ENCODE measurements at places on chromosomes 2 and 18.
A peak's percentile ranks its signal among the peaks of the same experiment; 100 is the strongest.

DNA sequence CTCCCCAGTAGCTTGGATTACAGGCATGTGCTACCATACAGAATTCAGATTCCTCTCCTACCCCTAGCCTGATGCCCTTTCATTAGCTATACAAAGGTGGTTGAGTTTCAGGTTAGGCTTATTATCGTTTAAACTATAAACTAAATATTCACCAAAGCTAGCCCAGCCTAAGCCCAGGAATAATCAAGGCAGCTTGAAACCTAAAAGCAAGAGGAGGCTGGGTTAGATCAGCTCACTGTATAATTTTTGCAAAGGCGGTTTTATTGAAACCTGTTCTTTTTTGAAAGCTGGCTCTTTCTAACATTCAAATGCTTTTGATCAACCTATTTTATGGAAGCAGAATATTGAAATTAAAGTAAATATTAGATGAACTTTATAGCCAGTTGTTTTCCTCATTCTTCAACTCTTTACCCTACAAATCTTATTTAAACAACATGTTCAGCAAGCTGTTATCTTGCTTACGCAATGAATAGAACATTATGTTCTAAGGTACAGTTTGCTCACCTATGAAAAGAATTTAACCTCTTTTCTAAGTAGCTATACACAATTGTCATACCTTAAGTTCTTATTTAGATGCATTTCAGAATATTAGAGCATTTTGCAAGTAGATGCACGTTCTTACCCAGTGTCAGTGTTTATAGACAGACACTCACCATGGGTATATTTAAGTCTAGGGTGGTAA lies 241.6 kb downstream of the NEDD4L start:
- DNase-seq = no peak

GRCh38 chr2:23356711-23357110 lies 28.3 kb upstream of the KLHL29 start:
- no peak for DNase-seq

DNA sequence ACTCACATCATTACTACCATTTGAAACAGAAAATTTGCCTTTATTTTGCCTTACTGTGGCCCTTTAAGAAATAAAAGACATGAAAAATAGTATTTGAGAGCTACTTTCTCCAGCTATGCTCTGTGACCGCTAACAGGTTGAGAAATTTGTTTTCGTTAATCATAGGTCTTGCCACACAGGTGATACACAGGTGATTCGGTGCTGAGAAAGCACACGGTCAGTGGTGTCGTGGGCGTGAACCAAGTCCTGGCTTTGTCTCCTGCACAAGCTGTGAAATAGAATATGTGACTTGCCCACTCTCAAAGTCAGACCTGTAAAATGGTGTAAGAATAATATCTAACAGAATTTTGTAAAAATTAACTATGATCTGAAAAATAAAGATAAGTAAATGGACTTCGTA lies 155.3 kb upstream of the SLC39A10 start:
- DNase-seq = no peak

GRCh38 chr2:190162851-190163250 lies 100.3 kb upstream of the MSTN start:
- DNase-seq = no peak

- no peak for DNase-seq
These were observed 26.2 kb upstream of the PMAIP1 start for GRCh38 chr18:59873641-59874040.

DNA sequence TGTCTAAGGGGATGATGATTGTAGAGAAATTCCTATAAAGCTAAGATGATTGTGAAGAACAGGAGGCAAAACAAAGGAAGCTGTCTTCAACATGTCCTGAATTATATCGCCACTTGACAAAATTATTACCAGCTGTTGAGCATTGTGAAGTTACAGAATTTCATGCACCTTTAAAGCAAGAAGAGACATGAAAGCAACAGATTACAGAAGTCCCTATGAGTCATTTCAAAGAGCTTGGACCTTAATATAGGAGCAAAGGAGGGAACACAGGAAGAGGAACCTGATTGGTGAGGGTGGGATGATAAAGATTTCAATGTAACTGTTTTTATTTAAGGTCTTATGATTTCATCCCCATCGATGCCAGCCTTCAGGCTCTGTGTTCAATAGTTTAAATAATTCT lies 526.9 kb upstream of the HNMT start:
- no peak for DNase-seq

GRCh38 chr2:169091761-169092519 lies 22.6 kb downstream of the DHRS9 start:
- peak; percentile 83 for DNase-seq

DNA sequence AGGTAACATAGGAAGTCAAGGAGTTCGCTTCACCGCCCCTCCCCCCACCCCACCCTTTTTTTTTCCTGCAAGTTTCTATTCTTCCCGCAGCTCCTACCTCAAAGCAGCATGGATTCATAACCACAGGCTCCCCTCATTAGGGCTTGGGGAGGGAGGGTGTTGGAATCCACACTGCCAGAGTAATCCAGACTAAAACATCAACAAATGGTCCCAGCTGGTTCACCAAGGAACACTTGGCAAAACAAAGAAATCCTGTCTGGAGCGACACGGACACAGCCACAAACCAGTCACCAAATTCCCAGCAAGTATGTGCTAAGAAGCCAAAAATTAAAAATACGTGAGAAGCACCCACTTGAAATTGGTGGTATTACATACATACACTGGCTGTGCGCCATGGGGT lies 106.9 kb upstream of the PPP1CB start:
- DNase-seq = no peak

DNA sequence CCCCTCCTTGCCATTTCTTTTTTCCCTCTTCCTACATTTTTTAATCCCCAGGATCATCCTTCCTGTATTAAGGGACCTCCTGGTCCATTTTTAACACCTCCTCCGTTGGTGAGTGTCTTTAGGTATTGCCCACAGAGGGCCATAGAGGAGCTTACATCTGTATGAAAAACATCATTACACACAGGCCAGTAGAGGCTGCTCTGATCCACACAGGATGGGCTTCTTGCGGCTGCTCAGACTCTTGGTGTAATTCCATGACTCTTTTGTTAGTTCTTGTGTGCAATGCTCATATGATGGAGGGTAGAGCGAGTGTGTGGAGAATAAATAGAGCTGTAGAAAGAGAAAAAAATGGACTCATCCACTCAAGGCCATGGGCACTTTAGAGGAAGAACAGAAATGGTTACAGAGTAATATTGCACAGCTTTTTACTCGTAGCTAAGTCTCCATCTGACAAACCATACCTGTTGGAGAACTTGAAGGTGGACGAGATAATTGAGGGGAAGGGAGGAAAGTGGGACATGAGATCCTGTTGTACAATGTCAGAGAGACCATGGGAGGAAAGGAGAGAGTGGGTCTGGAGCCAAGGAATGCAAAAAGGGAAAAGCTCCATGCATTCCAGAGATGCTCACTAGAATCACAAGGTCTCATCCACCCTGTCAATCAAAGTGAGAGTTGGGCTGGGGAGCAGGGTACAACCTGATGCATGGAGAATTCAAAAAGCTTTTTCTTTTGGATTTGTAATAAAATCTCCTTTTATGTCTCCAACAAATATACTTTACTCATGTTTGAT lies 129.7 kb upstream of the TNP1 start:
- no peak for DNase-seq

GRCh38 chr2:28345619-28346018 lies 47.0 kb upstream of the FOSL2 start:
- no peak for DNase-seq

GRCh38 chr2:29657674-29658073 lies 263.7 kb downstream of the ALK start:
- no peak for DNase-seq

- DNase-seq = no peak
These were observed 7.3 kb downstream of the EMX1 start for GRCh38 chr2:72924353-72925240.

- DNase-seq = no peak
These were observed 25.5 kb downstream of the MRPL35 start for GRCh38 chr2:86224645-86225355.

GRCh38 chr2:127637236-127637630 lies 8.7 kb upstream of the GPR17 start:
- DNase-seq = no peak

GRCh38 chr2:238845583-238846377 lies 2.1 kb upstream of the TWIST2 start:
- DNase-seq = no peak

GRCh38 chr18:3172097-3172496 lies 47.7 kb downstream of the MYOM1 start:
- no peak for DNase-seq

- peak; percentile 98 for DNase-seq
These were observed at the start of gene MCM6 for GRCh38 chr2:135876066-135876711. MCM6 (minus strand) TSS chr2:135876443; CDS start chr2:135876365, 78 bp downstream.

DNA sequence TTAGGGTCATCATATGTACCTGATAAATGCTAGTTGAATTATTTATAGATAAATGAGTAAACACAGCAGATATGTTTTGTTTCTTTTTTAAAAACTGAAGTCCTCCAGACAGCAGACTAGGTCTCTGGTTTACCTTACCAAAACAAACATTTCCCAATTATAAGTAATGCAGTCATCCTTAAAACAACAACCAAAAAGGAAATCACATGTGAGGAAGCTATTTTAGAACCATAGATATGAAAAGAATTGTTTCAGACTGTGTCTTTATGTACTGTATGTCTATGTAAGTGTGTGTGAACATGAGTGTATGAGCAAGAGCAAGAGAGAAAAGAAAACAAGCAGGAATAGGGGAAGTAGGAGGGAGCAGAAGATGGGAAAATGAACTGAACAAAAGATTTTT lies 441.0 kb downstream of the CPS1 start:
- DNase-seq = no peak

DNA sequence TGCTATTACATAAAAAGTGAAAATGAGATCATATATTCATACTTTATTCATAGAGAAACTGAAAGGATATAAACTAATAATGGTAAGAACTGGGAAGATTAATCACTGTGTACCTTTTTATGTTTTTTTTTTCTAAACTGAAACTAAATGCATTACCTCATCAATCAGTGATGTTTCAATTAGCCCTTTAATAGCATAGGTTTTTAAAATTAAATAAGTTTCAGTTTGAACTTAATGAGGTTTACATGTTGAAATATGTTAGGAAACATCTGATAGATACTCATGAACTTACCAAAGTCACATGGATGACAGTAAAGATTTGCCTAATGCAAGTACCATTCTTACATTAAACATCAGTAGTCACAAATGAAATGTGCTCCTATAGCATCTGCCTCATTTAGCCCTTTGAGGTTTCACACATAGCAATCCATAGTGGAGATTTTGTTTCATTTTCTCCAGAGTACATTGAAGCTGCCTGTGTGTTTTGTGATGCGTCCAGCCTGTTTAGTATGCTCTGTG lies 8.9 kb downstream of the MAPRE2 start:
- no peak for DNase-seq

- DNase-seq = no peak
These were observed 70.5 kb upstream of the PPP1CB start for GRCh38 chr2:28681158-28681571.

- no peak for DNase-seq
These were observed 326.2 kb downstream of the NYAP2 start for GRCh38 chr2:225725726-225726125.

DNA sequence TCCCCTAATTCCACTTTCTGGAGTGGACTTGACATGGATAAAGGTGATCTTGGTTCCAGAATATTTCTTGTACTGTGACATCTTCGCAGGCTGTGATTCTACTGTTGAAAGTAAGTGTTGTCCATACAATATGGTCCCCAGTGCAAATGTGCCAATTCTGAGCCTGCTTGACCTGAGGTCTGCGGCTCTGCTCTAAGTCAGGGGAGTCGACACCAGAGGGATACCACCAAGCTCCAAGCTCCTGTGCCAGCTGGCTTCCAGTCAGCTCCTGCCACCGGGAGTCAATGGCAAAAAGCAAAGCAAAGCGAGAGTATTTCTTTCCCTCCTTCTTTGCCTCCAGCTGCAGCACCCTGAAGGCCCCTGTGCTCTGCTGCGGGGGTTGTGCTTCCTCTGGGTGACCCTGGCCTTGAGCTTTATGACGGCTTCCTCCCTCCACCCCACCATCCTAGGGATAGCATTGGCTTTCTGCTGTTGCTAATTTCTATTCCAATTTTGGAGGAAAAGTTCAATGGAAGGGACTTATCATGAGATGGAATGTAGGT lies 50.4 kb downstream of the SLC35F5 start:
- DNase-seq = no peak

DNA sequence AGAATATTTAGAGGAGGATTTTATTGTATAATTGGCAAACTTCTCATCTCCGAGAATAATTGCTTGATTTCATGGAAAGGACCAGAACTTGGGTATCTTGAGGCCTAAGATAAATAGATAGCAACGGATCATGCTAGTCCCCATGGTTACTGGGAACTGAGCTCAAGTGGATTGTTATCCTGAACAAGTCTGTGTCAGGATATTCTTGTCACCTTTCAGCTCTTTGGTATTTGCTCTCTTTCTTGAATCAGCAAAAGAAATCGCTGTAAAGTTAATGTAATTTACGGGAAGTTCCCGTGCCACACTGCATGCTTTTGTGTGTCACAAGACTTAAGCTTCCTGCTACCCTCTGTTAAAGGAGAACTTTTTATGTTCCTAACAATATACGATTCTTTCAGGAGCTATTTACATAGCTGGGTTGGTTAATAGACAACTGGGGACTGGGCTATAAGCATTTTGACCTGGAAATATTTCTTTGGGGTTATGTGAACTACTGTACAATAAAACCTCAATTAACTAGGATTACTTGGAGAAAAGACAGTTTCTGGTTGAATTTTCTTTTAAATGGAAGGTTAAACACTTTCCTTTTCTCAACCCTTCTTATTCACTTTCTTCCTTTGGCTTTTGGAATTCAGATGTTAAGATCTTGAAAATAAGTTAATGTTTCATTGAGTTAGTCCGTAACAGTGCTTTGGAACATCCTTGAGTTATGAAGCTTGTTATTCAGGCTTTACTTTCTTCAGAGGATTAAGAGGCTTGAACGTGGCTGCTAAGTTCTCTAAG lies 151.2 kb downstream of the FMNL2 start:
- peak; percentile 42 for DNase-seq
